ENCODE measurements at places on chromosomes 5 and 9.

DNA sequence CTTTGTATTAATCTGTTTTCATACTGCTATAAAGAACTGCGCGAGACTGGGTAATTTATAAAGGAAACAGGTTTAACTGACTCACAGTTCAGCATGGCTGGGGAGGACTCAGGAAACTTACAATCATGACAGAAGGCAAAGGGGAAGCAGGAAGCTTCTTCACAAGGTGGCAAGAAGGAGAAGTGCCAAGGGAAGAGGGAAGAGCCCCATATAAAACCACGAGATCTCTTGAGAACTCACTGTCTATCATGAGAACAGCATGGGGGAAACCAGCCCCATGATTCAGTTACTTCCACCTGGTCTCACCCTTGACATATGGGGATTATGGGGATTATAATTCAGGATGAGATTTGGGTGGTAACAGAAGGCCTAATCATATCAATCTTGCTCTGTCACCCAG, 60.9 kb upstream of the CHD1 start:
- DNase-seq = no peak

GRCh38 chr9:86733929-86734328, 213.4 kb downstream of the GAS1 start:
- DNase-seq = no peak

GRCh38 chr9:96004379-96004778, 128.9 kb downstream of the ERCC6L2 start:
- DNase-seq = no peak

GRCh38 chr5:75361310-75361709, 24.3 kb downstream of the HMGCR start:
- no peak for DNase-seq

DNA sequence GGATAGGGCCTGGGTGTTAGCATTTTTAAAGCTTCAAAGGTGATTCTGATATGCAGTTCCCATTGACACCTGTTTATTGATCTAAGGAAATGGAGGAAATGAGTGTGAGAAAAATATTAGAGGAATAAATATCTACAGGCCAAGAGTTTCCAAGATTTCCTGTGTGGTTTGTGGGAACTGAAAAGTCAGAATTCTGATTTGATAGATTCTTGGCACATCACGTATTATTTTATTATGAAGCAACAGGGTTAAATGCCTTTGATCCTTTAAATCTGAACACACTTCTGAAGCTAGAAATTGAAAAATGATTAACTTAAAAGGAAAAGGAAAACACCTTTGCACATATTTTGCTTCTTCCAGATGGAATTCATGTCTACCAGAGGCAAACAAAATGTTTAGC, 113.7 kb downstream of the CD180 start:
- DNase-seq = no peak

- no peak for DNase-seq
Observed at GRCh38 chr5:173594061-173594460, 22.4 kb downstream of the BOD1 start.

GRCh38 chr5:132640613-132641012, 17.4 kb upstream of the IL13 start:
- DNase-seq = no peak

DNA sequence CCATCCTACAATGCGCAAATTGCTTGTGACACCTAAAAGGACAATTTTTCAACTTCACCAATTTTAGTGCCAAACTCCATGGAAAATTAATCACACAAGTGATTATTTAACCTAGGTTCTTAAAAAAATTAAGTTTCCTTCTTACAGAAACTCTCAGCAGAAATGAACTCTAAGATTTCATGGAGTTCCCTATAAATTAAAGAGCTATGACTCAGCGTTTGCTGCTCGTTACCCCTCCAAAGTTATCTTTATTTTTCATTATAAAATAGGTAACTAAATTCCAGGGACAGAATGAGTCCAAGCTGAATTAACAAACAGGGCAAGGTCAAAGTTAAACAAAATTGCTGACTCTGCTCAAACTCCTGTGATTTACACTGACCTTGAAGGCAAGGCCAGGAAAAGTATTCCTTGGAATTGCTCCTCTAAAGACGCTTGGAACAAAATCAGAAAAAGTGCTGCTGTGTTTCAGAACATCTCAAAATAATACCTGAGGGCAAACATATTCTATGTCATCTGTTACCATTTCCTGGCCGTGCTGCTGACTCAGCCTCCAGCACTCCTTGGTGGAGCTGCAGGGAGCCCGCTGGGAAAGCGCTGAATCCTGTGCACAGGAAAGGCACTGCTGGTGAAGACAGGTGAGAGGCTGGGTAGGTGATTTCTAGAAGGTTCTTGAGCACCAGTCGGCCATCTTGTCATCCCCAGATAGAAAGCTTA, 2.5 kb upstream of the CMBL start:
- DNase-seq = no peak

GRCh38 chr9:108568093-108568492, 287.7 kb downstream of the ACTL7B start:
- DNase-seq = no peak

- DNase-seq = no peak
Observed at GRCh38 chr5:23820765-23821471, 313.5 kb downstream of the PRDM9 start.

DNA sequence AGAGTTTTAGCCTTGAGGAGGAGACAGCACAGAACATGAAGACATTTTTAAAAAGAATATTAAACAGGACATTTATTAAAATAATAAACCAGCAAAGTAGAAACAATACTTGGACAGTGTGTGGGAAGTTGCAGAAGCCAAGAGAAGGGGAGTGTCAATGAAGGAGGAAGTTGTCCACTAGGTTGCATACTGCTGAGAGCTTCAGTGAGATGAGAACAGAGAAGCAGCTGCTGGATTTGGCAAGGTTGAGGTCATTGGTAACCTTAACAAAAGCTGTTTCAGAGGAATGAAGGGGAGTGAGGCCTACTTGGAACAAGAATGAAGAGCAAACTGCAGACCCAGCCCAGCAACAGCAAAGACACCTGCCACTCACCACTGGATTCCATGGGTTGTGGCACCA, 11.4 kb downstream of the BHMT start:
- DNase-seq = no peak

DNA sequence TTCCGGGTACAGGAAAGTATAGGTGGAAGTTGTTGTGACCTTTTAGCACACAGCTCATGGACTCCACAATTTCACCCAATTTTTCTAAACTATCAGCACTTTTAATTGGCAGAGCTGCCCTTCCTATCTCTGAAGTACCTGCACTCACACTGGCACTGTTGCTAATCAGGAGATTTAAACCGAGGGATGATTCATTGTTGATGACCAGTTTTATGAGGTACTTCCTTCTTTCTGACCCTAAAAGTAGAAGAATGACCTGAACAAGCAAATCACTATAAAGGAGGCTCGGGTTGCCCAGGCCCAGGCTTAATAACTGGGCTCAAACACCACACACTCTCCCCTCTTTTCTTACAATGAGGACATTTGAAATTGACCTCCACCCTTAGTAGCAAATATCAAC, 105.9 kb downstream of the KCNN2 start:
- DNase-seq = no peak

- DNase-seq = no peak
Observed at GRCh38 chr5:179342577-179342976, 2.7 kb downstream of the ADAMTS2 start.

DNA sequence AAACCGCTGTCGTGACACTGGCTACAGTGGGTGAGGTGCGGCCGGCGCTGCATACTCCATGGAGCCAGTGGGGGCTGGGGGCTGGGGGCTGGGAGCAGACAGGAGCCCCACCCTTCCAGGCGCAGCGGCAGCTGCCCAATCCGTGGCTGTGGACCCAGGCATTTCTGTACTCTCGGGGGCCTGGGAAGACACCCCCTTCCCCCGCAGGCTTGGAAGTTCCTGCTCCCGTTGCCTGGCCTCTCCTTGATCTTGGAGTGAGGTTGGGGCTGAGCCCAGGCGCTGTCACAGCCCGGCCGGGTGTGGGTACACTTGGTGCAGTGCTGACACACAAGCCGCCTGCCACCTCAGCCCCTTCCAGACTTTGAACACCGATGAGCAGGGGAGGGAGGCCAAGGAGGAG, 27.7 kb upstream of the GGTA1 start:
- DNase-seq = no peak

GRCh38 chr5:168844922-168845296, 265.7 kb upstream of the PANK3 start:
- no peak for DNase-seq

- no peak for DNase-seq
Observed at GRCh38 chr5:142810743-142811290, 40.6 kb downstream of the ARHGAP26 start.

GRCh38 chr5:5221724-5222123, 81.6 kb downstream of the ADAMTS16 start:
- DNase-seq = no peak

GRCh38 chr5:5929291-5930020, 448.9 kb downstream of the MED10 start:
- DNase-seq = no peak

DNA sequence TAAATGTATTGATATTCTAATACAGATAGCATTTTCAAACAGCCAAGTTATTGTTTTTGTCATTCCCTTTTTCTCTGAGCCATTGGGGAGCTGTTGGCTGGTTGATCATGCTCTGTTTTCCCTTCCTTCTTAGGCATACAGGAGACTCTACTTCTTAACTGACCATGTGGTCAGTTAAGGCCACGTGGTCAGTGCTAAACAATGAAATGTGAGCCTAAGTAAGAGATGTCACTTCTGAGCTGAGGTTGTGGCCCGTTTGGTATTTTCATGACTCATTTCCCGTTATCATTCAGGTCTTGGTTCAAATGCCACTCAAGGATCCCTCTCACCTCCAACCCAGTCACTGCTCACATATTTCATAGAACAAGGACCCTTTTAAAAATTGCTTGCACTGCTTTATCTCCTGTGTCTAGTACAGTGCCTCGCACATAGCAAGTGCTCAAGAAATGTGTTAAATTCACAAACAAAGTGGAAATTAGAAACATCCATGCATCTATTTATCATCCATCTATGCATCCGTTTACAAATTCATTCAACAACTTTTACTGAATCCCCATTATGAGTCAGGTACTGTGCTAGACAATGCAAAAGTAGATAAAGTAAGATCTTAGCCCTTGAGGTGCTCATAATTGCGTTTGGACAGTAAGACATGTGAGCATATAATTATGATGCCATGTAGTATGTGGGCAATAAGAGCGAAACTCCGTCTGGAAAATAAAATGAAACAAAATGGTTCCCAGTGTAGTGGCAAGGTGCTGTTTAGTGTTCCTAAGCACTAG, 50.7 kb downstream of the ARRDC3 start:
- no peak for DNase-seq

DNA sequence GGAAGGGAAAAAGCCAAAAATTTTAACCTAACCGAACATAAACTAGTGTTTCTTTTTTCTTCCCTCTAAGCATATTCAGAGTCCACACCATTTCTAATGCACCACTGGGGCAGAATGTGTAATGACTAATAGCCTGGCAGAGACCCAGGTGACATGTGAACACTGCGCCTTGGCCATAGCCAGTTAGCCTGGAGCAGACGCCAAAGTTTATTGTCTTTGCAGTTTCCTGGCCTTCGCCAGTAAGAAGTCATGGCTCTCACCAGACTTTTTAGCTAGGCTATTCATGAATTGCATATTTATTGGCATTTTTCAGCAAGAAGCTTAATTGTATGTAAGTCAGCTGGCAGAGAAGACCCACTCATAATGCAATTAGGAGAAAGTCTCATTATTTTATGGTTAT, 182.8 kb upstream of the SLC27A6 start:
- DNase-seq = no peak

DNA sequence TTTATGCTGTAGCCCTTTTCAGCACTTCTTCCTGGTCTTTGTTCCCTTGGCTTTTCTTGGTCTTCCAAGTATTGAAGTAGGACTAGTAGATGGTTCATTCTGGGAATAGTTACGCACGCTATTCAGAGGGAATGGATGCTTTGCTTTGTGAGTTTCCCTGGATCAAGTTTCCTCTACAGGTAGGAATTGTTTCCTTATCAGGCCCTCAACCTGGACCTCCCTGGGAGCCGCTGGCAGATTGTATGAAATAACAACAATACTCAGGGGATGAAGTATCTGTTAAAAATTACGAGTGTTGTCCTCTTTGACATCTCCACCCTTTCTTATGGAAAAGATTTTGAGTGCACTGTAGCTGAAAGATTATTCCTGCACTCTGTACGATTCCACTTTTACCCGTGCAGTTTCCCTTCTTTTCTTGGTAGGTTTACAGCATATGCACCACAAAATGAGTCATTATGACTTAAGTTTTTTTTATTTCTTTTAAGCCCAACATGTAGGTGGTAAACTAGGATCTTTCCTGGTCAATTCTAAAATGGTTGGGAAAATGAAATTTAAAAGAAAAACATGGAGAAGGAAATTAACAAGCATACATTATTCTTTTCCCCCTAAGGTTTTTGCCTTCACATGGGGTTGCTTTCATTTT, 57.9 kb downstream of the ARHGAP26 start:
- DNase-seq = no peak

GRCh38 chr5:135162661-135163265, 128.7 kb upstream of the PITX1 start:
- DNase-seq = no peak

Data from stimulated activated CD4-positive, alpha-beta T cell treated with anti-CD3 and anti-CD28 coated beads, Interleukin-2, amount 100 ng/mL, for 48 hours (primary cell).